ENCODE measurements at places on chromosomes 5 and 9.

- DNase-seq, result no peak
Measured at GRCh38 chr9:107770716-107771115, 281.1 kb upstream of the KLF4 start.

- no peak for DNase-seq
Measured at GRCh38 chr5:137621306-137621705, 114.6 kb downstream of the KLHL3 start.

DNA sequence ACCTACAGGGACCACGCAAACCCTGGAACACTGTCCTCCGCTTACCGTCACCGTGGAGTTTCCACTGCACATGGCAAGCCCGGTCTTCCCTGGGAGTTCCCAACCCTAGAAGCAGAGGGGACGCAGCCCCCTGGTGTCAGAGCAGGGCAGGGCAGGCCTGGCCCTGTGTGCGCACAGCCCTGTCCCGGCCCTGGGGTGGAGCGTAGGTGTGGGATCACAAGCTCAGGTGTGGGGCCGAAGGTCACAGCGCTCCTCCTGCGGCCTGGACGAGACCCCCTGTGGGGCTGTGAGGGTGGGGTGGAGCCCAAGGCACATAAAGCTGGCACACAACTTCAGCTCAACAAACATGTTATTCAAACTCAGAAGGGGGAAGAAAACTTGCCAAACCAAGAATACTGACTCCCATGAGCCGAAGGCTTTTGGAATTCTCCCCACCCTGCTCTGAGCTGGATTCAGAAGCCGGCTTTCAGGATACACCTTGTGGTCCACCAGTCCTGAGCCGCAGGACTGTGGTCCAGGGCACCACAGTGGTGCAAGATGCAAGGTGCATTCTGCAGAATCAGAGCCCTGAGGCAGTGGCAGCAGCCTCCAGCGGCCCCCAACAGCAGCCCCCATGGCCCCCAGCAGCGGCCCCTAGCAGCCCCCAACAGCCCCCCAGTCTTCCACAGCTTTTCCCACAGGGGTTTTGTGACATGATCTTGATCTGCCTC lies 11.8 kb upstream of the EXOC3 start:
- DNase-seq, result no peak

- DNase-seq, result no peak
Measured at GRCh38 chr5:80507663-80508062, 19.8 kb downstream of the FAM151B start.

DNA sequence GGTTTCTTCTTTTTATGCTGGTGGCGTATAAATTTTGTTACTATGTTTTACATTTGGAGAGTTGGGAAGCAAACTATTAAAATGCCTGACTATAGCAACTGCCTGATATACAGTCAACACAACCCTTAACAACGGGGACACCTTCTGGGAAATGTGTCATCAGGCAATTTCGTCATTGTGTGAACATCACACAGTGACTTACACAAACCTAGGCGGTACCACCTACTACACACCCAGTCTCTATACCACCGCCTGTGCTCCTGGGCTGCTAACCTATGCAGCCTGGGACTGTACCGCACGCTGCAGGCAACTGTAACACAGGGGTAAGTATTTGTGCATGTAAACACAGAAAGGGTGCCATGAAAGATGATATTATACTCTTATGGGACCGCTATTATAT lies 1.3 kb upstream of the CDHR2 start:
- DNase-seq, result peak; percentile 24

- peak; percentile 55 for DNase-seq
Measured at GRCh38 chr5:175895686-175896102, 24.3 kb downstream of the CPLX2 start.

Measured in CD4-positive, alpha-beta T cell treated with Interleukin-6 at 100 ng/mL for 8 hours (primary cell).